ENCODE measurements at places on chromosomes 6 and 20.

DNA sequence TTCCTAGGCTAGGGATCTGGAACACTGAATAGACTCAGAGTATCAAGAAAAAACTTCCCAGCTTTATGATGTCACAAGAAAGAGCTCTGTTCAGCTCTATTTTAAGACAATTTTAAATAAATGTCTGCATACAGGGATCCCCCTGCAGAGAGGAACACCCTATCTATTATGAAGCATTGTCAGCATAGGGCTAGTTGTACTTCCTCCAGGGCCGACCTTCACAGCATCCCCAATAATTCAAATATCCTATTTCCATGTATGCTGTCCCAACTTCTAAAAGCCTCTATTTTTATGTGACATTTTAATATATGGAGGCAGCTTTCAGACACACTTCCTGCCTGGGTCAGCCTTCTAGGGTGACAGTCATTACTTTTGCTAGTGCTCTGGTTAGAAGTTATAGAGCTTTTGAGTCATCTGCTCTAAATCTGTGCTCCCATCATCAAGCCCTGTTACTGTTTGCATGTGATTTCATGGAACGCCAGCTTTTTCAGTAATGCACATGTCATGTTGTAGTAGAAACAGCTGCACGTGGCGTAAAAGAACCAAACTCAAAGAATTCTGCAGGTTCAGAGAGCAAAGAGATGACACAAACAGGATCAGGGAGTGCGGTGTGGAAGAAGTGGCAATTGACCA is 189.2 kb downstream of the ADGB start:
- DNase-seq, result no peak

DNA sequence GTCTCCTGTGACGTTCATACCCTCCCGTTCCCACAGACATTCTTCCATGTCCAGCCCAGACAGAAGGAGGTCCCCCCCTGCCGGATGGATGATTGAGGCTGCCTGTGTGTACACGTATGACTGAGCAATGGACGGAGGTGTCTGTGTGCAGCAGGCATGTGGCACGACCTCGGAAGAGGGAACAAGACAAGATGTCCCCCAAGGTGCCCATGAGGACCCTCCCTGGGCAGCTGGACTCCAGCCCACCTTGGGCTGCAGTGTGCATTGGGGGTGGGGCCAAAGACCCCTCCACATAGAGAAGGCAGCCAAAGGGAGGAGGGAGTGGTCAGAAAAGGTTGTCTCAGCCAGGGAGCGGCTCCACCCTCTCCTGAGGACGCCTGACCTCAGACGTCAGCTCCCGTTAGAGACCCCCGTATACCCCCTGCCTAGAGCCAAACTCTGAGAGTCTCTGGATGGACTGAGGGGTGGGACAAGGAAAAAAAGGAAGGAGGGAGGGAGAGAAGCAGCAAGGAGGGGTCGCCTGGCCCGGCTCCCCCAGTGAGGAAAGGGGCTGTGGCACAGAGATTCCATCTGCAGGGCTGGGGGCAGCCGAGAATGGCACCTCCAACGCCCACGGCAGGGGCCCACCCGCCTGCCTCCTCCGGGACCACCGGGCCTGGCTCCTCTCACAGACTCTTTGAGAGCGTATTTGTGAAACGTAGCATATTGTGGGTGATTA is 92.9 kb upstream of the BHLHE23 start:
- DNase-seq, result no peak

- DNase-seq, result no peak
These were observed 291.4 kb upstream of the RNF217 start for GRCh38 chr6:124670801-124671200.

DNA sequence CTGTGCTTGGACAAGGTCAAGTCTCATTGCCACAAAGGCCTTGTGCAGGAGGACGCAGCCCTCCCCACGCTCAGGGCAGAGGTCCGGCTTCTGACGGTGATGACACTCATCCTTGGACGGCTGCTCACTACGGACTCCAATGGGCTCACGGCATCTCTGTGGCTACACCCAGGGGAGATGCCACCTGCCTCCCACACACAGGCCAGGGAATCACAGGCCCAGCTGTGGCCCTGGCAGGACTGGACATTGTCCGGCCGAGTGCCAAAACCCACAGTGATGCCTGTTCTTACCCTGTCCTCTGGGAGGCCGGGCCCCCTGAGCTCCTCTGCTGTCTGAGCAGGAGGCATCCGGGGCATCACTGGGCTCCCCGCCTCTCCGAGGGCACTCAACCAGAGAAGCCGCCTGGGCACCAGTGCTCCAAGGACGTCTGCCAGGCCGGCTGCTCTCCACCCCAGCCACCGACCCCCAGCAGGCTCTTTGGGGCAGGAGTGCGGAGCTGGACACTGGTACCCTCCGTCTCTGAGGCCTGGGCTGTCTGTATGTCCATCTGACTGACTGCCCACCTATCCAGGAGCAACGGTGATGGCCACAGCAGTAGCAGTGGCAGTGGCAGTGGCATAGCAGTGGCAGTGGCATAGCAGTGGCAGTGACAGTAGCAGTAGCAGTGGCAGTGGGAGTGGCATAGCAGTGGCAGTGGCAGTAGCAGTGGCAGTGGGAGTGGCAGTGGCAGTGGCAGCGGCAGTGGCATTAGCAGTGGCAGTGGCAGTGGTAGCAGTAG is 1.9 kb downstream of the RBBP8NL start:
- DNase-seq, result no peak

DNA sequence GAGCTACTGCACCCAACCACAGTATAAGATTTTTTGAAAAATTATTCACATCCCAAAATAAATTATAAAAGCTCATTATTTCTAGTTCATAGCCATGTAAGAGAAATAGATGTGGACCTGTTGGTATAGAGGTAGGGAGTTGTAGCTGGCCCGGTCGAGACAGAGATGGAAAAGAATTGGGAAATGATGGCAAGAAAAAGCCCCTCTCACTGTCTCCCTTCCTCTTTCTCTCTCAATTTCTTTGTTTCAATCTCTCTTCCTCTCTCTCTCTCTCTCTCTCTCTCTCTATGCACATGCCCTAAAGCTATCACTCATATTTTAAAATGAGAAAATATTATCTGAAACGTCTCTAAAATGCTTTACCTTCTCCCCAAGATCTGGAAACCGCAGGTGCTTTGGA is 80.7 kb upstream of the CD83 start:
- DNase-seq, result no peak

DNA sequence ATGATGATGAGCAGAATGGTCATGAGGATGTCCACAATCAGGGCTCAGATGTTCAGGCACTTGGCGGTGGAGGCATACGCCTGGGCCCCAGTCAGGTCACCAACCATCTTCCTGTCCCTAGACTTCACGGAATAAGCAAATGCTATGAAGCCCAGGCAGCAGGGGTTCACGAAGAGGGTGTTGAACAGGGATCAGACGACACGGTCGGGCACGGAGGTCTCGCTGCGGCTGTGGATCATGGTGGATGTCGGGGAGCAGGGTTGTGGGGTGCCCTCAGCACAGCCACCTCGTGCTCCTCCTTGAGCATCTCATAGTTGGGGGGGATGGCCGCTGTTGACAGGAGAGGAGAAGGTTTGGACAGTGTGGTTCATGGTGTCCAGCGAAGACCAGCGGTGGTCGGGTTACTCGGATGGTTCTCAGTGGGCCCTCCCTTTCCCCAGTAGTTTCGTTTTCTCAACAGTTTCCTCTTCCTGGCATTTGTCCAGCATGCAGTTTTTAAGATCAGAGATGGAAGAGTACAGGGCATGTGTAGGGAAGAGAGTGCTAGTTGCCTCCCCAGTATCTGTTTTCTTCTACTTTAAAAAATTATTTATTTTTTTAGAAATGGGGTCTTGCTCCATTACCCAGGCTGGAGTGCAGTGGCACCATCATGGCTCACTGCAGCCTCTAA is 20.3 kb upstream of the SPDEF start:
- no peak for DNase-seq

- DNase-seq, result no peak
These were observed 4.6 kb upstream of the LZTS3 start for GRCh38 chr20:3177746-3178485.

DNA sequence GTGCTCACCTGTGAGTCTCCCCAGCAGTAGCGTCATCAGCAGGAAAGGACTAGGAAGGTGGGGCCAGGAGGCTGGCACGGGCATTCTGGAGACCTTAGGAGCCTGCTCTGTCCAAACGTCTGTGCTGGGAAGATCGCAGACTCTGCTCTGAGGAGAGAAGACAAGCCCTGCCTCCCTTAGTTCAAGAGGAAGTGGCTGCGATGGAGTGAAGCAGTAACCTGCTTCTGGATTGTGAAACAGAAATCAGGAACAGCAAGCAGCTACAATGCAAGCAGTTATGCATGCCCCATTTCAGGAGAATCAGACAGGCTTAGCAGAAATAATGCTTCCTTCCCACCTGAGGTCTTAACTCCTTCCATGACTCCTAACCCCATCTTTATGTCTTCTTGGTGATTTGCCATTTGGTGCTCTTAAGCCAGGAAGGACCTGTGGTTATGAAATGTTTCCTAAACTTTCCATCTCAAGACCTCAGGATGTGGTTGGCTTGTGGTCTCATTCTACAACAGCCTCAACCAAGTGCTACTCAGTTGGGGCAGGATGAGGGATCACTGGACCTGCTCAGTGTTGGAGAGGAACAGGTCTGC is at the start of gene SIRPB1:
Gene SIRPB1, minus strand, starts transcription at position 149 of the 584 bp plus-strand sequence. Its CDS starts 65 bp downstream, at position 84.
- no peak for DNase-seq

- no peak for DNase-seq
These were observed 110.3 kb downstream of the BMP7 start for GRCh38 chr20:57156011-57156729.

- DNase-seq, result no peak
These were observed 581.1 kb upstream of the CITED2 start for GRCh38 chr6:139955366-139956155.

DNA sequence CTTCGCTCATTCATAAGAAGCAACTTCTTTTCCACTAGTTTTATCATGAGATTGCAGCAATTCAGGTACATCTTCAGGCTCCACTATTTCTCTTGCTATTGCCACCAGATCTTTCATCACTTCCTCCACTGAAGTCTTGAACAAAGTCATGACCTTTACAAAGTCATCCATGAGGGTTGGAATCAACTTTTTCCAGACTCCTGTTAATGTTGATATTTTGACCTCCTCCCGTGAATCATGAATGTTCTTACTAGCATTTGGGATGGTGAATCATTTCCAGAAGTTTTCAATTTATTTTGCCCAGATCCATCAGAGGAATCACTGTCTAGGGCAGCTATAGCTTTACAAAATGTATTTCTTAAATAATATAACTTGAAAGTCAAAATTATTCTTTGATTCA is 1.5 kb downstream of the CENPQ start:
- DNase-seq, result no peak

DNA sequence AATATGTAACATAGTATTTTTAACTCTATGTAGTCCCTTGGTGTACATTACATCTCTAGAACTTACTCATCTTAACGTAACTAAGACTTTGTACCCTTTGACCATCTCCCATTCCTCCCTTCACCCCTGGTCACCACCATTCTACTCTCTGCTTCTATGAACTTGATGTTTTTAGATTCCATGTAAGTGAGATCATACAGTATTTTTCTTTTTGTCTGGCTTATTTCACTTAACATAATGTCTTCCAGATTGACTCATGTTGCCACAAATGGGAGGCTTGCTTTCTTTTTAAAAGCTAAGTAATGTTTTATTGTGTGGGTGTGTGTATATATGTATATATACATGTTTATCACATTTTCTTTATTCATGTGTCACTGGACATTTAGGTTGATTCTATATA is 55.8 kb downstream of the TMEM200A start:
- no peak for DNase-seq

DNA sequence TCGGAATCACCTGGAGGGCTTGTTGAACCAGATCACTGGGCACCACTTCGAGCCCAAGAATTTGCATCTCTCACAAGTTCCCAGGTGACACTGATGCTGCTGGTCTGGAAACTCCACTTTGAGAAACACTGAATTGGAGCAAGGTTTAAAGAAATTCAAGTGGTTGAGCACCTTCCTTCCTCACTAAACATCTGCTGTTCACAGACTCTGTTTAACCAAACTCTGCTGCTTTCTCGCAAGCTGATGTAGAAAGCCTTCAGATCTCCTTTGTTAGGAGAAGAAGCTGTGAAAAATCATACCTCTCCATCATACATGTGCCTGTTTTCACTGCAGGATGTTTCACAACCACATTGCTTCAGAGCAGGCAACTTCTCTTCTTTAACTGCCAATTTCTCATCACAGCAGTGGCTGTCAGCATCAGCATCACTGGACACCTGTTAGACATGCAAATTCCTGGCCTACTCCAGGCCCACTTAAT is 87.5 kb upstream of the TOP1 start:
- DNase-seq, result no peak

DNA sequence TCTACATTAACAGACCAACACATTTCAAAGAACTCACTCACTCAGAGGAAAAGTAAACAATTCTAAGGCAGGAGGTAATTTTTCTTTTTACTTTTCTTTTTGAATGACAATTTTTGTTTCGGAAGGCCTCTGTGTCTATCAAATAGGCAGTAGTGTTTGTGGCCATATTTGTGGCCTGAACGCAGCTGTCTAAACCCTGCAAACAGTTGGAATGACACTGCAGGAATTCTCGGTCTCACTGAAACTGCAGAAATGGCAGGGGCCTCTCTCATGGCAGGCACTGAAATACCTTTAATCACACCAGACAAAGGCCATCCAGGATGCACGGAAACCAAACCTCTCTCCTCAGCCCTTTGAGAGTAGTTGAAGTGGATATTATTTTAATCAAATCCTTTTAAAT is 30.4 kb downstream of the FYN start:
- no peak for DNase-seq

DNA sequence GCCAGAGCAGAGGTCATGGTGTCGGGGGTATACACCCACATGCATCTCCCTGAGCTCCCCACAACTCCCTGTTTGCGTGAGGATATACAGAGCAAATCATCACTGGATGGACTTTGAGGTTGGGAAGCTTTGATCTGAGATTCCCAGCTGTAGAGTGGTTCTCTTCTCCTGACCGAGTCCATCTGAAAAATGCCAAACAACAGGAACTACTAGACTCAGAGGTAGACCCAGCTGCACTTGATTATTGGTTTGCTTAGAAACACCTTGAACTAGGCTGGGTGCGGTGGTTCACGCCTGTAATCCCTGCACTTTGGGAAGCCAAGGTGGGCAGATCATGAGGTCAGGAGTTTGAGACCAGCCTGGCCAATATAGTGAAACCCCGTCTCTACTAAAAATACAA is 125.0 kb downstream of the UNC5CL start:
- DNase-seq, result no peak

- DNase-seq, result no peak
These were observed 85.0 kb downstream of the FNDC1 start for GRCh38 chr6:159254186-159254585.
